Vagina (tissue), 2 donors: ENCODE measurements at places on chromosomes 4 and X. TPM values are rescaled to one million over a fixed set of nuclear protein-coding genes. Genes with fewer than 3 reads are reported as not detected.
A peak's percentile ranks its signal among the peaks of the same experiment; 100 is the strongest.

DNA sequence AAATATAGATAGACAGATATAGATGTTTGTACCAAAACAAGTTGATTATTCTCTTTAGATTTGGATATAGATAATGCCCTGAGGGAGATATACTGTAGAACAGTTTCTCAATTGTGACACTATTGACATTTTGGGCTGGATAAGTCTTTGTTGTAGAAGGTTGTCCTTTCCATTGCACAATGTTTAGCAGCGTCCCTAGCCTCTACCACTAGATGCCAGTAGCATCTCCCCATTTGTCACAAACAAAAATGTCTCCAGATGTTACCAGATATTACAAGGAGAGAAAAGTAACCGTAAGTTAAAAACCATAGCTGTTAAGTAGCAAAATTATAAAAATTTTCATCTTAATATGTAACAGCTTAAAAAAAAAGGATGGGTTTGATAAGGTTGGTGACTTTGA, 2595.3 kb downstream of the ARAP2 start:
- no peak overlapping the region for H3K4me3 ChIP-seq
- H3K27ac ChIP-seq, result no peak overlapping the region
- H3K27me3 ChIP-seq, result no peaks in the 10 kb centered on the region

DNA sequence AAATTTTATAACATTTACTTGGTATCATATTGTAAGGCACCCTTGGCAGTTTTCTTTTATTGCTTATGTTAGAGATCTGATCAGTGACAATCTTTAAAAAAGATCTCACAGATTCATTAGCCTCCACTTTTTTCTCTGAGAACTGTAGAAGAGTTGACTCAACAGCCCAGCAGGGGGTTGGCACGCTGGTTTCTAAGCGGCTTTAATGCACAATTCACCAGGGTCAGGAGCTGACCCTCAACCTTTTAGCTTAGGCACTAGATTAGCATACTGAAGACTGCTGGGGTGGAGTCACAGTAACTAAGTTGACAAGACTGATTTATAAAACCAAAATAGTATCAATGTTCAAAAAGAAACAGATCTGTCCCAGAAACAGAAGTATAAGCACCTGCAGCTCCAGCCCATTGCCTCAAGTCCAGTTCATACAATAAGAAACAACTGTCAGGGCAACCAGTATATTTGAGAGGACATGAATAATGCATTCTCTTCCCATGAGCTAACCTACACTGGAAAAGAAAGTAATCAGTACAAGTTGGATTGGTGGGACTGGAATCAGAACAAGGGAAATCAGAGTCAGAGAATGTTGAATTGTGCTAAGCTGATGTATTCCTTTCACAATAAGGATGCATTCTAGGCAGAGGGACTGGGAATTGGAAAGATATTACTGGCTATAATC, 77.6 kb downstream of the PDE5A start:
- H3K4me3 ChIP-seq, result no peak overlapping the region
- no peaks in the 10 kb centered on the region for H3K27me3 ChIP-seq
- no peaks in the 10 kb centered on the region for H3K36me3 ChIP-seq
- no peaks in the 10 kb centered on the region for H3K4me1 ChIP-seq

DNA sequence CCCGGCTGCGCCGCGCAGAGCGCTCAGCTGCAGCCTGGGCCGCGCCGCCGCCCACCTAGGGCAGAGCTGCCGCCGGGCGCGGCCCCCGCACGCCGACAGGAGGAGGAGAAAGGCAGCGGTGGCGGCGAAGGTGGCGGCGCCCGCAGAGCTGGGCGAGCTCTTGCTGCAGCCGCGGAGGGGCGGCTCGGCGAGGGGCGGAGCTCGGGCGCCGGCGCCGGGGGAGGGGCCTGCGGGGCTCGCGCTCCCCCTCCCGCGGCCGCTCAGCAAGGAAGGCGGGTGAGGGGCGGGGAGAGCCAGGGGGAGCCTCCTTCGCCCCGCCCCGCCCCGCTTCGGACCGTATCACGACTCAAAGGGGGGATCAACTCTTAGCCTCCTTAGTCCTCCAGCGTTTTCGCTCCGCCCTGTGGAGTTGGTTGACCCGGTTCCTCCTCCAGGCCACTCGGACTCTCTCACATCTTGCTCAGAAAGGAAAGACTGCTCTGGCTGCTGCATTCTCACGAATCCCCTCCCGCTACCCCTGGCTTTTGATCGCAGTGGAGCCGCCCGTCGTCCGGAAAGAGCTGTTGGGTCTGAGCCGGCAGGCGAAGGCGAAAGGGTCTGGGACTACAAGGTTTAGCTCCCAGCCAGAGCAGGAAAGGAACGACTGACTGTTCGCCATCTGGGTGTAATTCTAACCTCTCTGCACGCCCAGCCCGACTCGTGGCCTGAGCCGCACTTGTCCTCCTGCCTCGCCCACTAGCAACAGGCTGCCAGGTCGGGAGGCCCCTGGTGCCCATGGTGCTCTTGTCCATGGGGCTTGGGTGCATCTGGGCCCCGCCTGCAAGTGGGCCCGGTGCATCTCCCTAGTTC, at the start of gene ATP8A1:
Gene ATP8A1 (minus strand): TSS at position 162 of the 849 bp plus-strand sequence. CDS start 232 bp downstream, outside the sequence.
- no peak for DNase-seq
- H3K27ac ChIP-seq, result peak within 1 kb of the TSS; percentile 71
- no peaks in the 10 kb centered on the region for H3K36me3 ChIP-seq
- peak within 1 kb of the TSS; percentile 93 for H3K4me3 ChIP-seq
- H3K4me1 ChIP-seq, result peaks cover 28% of the 10 kb centered on the region

DNA sequence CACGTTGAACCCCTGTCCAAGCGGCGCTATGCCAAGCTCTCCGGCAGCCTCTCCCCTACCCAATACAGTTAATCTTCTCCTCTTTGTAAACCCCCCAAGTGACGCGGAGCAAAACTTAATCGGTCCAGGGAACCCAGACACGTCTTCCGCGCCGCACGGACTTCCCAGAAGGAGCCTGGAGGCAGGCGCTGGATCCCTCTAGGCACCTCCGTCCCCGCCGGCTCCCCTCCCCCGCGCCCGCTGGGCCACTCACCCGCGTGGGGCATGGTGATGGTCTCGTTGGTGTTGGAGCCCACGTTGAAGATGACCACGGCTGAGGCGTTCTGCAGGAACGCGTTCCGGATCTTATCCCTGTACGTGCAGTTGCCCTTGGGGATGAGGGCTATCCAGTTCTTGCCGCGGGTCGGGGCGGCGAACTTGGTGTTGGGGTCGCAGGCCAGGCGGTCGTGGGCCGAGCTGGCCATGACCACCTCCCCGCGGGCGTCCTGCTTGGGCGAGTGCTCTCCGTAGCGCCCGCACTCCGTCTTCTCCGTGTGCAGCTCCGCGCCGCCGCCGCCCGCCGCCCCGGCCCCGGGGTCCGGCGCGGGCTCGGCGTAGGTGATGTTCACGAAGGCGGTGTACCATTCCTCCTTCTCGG, 1.1 kb downstream of the RNF150 start:
- H3K27me3 ChIP-seq, result no peaks in the 10 kb centered on the region
- DNase-seq, result no peak
- no peaks in the 10 kb centered on the region for H3K36me3 ChIP-seq
- H3K27ac ChIP-seq, result peak overlapping the region; percentile 87

GRCh38 chrX:100477958-100478357, 67.9 kb upstream of the PCDH19 start:
- no peaks in the 10 kb centered on the region for H3K4me1 ChIP-seq
- no peak overlapping the region for H3K27ac ChIP-seq
- no peak for DNase-seq
- no peaks in the 10 kb centered on the region for H3K36me3 ChIP-seq

TREX2 gene
- total RNA-seq, result 9.6 TPM

GRCh38 chr4:135670548-135670947, 1469.0 kb upstream of the PABPC4L start:
- no peak overlapping the region for H3K4me3 ChIP-seq
- H3K4me1 ChIP-seq, result no peaks in the 10 kb centered on the region
- no peak for DNase-seq

DNA sequence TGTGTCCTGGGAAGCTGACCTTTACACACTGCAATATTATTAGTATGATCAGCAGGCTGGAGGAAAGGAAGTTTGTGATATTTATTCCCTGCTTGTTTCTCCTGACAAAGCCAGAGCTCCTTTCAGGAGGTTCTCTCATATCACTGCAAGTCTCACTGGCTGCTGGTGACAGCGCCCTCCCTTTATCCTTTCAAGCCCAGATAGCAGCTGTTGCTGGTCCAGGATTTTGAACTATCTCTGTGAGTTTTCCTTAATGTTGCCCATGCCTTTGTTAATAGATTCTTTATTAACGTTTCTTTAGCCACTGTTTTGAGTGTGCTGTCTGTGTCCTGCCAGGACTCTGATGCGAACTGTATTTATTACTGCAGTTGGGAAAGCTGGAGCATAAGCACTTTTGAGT, 518.7 kb downstream of the C4orf33 start:
- H3K27me3 ChIP-seq, result no peaks in the 10 kb centered on the region
- H3K4me3 ChIP-seq, result no peak overlapping the region
- H3K27ac ChIP-seq, result no peak overlapping the region
- H3K36me3 ChIP-seq, result no peaks in the 10 kb centered on the region

GRCh38 chr4:113781439-113782040, 20.0 kb upstream of the CAMK2D start:
- H3K27me3 ChIP-seq, result no peaks in the 10 kb centered on the region
- DNase-seq, result no peak
- H3K4me1 ChIP-seq, result peaks cover 8% of the 10 kb centered on the region
- H3K27ac ChIP-seq, result no peak overlapping the region

- no peak overlapping the region for H3K27ac ChIP-seq
- no peaks in the 10 kb centered on the region for H3K4me1 ChIP-seq
- H3K36me3 ChIP-seq, result no peaks in the 10 kb centered on the region
- no peaks in the 10 kb centered on the region for H3K27me3 ChIP-seq
- no peak overlapping the region for H3K4me3 ChIP-seq
Measured at GRCh38 chrX:108167211-108167872, 75.8 kb downstream of the ATG4A start.

- no peaks in the 10 kb centered on the region for H3K4me1 ChIP-seq
- H3K27ac ChIP-seq, result no peak overlapping the region
- no peaks in the 10 kb centered on the region for H3K36me3 ChIP-seq
- H3K27me3 ChIP-seq, result no peaks in the 10 kb centered on the region
- DNase-seq, result no peak
Measured at GRCh38 chrX:115023139-115023538, 5.7 kb upstream of the IL13RA2 start.
